ENCODE measurements at places on chromosomes 3 and 15. TPM values are rescaled to one million over a fixed set of nuclear protein-coding genes. Genes with fewer than 3 reads are reported as not detected.

IGF2BP2 gene
- 23.8 TPM for total RNA-seq

LRRN1 gene
- total RNA-seq: 18.9 TPM

FAM43A gene
- 15.5 TPM for total RNA-seq

ADAMTS17 gene
- 5.1 TPM for total RNA-seq

- peak; percentile 55 for DNase-seq
Measured at GRCh38 chr15:70323111-70323851, 225.6 kb upstream of the TLE3 start.

GRCh38 chr3:12825156-12825555, 16.2 kb downstream of the RPL32 start:
- no peak for DNase-seq
